Bronchial smooth muscle cell (primary cell): ENCODE measurements at places on chromosomes 4 and X. TPM values are rescaled to one million over a fixed set of nuclear protein-coding genes. Genes with fewer than 3 reads are reported as not detected.

Gene CFAP99
- total RNA-seq: not detected in 2 replicates

Gene NXF3
- total RNA-seq: not detected in 2 replicates

Gene EFHC2
- 0.43 and 0.95 TPM in 2 replicates for total RNA-seq

Gene SUPT20HL1
- 0.09 and 0.32 TPM in 2 replicates for total RNA-seq

Gene AKAP4
- not detected in 2 replicates for total RNA-seq

Gene PPP2R2C
- total RNA-seq: 0.16 and 0.34 TPM in 2 replicates

Gene SERTM2
- not detected in 2 replicates for total RNA-seq

Gene SEC31A
- 258 and 292 TPM in 2 replicates for total RNA-seq

Gene FAAH2
- total RNA-seq: 0.26 and 0.47 TPM in 2 replicates

Gene COL4A6
- total RNA-seq: 0.09 and 1.1 TPM in 2 replicates

Gene HTRA3
- total RNA-seq: 8.7 and 45.5 TPM in 2 replicates

Gene BEX2
- total RNA-seq: 0.60 and 1.4 TPM in 2 replicates

Gene SSX2B
- total RNA-seq: not detected in 2 replicates

Gene ASB12
- total RNA-seq: 0.16 and 0.17 TPM in 2 replicates

Gene GRID2
- total RNA-seq: under 0.01 TPM in 1 of 2 replicates, not detected in the other

Gene SYTL4
- 2.5 and 14.3 TPM in 2 replicates for total RNA-seq

Gene NLGN4X
- 0.09 TPM in 1 of 2 replicates, not detected in the other for total RNA-seq

Gene CT45A7
- total RNA-seq: not detected in 2 replicates

Gene CENPI
- total RNA-seq: 2.2 and 4.7 TPM in 2 replicates

Gene LIMCH1
- 0.17 and 4.9 TPM in 2 replicates for total RNA-seq

Gene ETDA
- total RNA-seq: not detected in 2 replicates

Gene ATP2B3
- total RNA-seq: not detected in 2 replicates

Gene SSX2
- not detected in 2 replicates for total RNA-seq

Gene STK26
- 1.6 and 2.0 TPM in 2 replicates for total RNA-seq

Gene MAGEC3
- not detected in 2 replicates for total RNA-seq

Gene GABRG1
- total RNA-seq: not detected in 2 replicates

Gene EDA
- under 0.01 and 0.09 TPM in 2 replicates for total RNA-seq

Gene PAK3
- total RNA-seq: 1.4 and 1.6 TPM in 2 replicates
